ENCODE measurements at places on chromosomes 5 and 9. TPM values are rescaled to one million over a fixed set of nuclear protein-coding genes. Genes with fewer than 3 reads are reported as not detected.

The COL15A1 gene
- total RNA-seq = not detected

The ZNF658 gene
- 9.0 TPM for total RNA-seq

The RANBP3L gene
- total RNA-seq = not detected

The CCDC152 gene
- total RNA-seq = 7.8 TPM

The PHF24 gene
- total RNA-seq = not detected

The ARL14EPL gene
- total RNA-seq = not detected

The CHSY3 gene
- not detected for total RNA-seq

- no peak for DNase-seq
Measured at GRCh38 chr5:28468166-28468565, 1429.8 kb upstream of the CDH9 start.

DNA sequence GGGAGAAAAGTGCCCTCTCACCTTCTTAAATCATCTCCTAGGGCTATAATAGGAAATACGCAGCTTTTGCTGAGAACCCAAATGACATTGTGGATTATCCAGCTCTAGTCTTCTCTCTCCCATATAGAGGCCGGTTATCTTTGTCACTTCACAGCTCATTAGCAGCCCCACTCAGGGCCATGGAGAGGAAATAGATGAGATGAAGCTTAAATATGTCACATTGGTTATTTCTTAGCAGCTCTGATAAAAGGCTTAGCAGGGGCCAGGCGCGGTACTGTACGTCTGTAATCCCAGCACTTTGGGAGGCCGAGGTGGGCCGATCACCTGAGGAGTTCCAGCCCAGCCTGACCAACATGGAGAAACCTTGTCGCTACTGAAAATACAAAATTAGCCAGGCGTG lies 90.0 kb downstream of the GHR start:
- no peak for DNase-seq

- DNase-seq = no peak
Measured at GRCh38 chr5:165504674-165505073, 1999.3 kb downstream of the MAT2B start.

- DNase-seq = no peak
Measured at GRCh38 chr5:168328814-168329213, 37.4 kb downstream of the WWC1 start.

DNA sequence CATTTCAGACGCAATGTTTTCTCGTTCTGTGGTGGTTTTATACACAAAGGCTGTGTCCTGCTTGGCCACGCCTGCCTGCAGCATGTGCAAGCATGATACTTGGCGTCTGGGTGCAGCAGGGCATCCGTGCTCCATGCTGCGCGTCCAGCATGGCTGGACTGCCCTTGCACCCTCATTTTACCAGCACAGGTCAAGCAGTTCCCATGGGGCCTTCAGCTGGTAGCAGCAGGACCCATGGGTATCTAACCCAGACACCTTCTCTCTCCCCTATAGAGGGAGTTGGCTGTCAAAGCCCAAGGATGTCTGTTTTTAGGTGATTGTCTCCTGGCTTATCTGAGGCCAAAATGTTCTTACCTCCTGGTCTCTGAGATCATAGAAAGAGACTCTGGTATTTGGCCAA lies 158.3 kb upstream of the PITX1 start:
- DNase-seq = no peak

- DNase-seq = no peak
Measured at GRCh38 chr9:19699756-19700155, 89.1 kb downstream of the SLC24A2 start.

DNA sequence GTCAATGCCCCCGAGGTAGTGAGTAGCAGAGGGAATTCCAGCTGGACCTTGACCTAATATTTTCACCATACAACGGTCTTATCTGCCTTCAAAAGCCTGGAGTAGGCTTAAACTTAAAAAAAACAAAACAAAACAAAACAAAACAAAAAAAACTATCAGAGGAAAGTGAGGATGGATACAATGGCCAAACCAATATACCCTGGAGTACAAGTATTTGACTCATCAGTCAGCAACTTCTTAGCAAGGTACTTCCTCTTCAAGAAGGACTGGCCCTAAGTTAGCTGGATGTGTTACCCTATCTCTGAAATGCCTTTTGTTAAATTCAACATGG lies 160.6 kb upstream of the GNA14 start:
- no peak for DNase-seq

DNA sequence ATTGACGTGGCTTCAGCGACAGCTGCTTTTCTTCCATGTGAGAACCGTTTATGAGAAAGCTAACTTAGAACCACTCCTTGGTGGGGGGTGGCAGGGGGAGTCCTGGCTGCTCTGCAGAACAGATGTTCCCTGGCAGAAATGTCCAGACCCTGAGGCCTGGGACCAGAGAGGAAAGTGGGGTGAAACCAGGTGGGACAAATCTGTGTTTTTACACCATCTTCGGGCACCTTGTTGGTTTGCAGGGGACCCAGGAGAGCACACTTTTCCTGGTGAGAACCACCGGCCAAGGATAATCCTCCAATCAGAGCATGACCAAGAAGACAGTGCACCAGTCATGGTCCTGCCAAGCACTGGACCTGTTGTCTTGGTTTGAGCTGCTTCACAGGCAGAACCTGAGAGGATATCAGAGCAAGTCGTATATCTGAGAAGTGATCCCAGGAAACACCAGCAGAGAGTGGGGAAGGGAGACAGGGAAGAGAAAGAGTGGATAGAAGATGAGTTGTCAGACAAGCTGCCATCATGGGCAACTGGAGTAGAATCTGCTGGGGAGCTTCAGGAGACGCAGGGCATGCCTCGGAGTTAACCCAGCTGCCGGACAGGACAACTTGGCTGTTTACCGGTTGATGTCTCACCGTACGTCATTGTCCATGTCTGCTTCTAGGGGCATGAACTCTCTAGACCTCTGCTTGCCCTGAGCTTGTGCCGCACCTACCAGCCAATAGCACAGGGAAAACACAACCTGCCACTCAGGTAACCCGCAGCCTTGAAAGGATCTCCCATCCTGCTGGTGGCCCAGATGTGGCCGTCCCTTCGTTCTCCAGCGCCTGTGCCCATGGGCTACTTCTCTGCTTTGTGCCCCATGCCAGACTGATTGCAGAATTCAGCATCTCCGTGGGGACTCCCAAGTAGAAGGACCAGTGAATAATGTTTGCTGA lies 178.4 kb upstream of the MVB12B start:
- DNase-seq = no peak

DNA sequence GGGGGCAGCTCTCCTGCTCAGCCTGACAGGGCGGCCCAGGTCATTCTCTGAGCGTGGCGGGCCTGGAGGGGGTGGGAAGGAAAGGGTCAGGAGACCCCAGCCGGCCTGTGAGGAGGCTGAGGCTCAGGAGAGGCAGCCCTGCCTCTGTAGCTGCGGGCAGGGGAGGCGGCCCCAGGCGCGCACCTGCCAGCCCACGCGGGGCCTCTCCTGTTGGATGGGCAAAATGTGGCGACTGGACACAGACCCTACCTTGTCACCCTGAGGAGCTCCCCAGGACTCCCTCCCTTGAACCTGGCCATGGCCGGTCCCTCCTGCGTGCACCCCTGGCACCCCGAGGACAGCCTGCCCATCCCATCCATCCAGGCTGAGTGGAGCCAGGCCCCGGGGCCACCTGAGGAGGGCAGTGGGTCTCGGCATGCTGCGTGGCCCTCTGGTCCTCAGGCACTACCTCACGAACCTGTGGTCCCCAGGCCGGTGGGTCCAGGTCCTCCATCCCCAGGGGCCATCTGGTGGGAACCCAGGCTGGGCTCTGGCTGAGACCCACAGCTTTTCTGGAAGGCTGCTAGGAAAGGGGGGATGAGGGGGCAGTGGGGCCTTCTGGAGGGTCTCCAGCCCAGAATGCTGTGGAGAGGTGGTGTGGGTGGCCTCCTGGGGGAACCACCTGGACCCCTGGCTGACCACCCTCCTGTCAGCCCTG lies 15.1 kb upstream of the NRARP start:
- no peak for DNase-seq

GRCh38 chr5:24854850-24855249 lies 210.1 kb upstream of the CDH10 start:
- no peak for DNase-seq

- DNase-seq = no peak
Measured at GRCh38 chr5:158819840-158820620, 279.7 kb downstream of the EBF1 start.

DNA sequence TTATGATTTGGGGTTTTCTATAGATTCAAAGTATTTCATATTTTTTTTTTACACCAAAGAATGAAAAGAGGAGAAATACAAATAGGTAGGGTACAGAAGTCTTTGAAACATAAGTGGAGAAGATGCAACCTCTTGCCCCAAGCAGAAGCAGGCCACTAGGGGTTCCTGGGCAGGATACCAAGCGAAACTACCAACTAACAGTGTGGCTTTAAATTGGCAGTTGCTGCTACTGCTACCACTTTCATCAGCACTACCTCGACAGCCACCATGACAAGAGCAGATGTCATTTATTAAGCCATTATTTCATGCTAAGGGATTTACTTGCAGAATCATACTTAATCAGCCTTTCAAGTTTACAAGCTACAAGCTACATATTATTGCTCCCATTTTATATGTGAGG lies 288.1 kb downstream of the NR3C1 start:
- DNase-seq = no peak

DNA sequence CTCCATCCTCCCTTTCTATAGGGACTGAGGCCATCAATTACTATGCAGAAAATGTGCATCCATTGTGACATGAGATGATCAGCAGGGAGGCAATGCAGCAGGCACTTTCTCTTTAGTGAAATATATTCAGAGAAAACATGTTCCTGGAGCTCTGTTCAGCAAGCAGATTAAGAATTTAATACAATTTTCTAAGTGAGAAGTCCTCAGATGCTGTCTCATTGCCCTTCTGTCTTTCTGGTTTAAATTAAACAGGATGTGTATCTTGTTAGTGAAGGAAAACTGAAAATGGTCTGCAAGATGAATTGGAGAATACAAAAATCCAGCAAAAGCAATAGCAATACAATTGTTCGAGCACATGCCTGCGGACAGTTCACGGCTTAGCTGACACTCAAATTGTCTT lies 445.8 kb upstream of the RIOK2 start:
- DNase-seq = no peak

DNA sequence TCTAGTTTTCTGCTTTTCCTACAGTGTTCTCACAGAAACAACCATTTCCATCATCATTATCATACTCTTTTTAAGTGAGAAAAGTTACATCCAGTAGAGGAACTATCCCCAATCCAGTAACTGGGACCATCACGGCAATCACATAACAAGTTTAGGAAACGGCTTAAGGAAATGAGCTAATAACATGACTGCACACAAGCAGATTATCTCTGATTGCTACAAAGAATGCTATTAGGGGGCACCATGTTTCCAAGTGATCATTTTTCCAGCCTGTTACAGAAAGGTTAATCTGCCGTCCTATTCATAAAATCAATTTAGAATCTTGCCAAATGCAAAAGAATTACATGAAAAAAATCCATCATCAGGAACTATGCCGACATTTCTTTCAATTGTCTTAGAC lies 94.6 kb downstream of the EFNA5 start:
- DNase-seq = no peak

GRCh38 chr5:124235576-124235975 lies 510.9 kb downstream of the ZNF608 start:
- DNase-seq = no peak

- no peak for DNase-seq
Measured at GRCh38 chr9:126621061-126621918, 7.6 kb downstream of the LMX1B start.

DNA sequence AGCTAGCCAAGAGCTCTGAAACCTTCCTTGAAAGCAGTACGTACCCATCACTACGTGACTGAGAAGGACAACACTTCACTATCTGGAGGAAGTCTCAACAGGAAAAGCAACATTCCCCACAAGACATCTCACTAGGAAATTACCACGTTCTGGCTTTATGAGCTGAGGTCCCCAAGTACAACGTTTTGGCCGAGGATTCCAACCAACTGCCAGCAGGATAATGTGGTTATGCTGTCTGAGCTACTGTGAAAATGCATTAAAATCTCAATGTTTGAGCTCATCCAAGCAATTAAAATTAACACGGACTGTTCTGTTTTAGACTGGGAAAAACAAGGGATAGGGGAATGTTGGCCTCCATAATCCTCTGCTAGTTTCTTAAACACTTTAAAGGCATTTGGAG lies 16.4 kb downstream of the MED27 start:
- no peak for DNase-seq

GRCh38 chr5:10538789-10539686 lies 24.8 kb upstream of the ANKRD33B start:
- no peak for DNase-seq

DNA sequence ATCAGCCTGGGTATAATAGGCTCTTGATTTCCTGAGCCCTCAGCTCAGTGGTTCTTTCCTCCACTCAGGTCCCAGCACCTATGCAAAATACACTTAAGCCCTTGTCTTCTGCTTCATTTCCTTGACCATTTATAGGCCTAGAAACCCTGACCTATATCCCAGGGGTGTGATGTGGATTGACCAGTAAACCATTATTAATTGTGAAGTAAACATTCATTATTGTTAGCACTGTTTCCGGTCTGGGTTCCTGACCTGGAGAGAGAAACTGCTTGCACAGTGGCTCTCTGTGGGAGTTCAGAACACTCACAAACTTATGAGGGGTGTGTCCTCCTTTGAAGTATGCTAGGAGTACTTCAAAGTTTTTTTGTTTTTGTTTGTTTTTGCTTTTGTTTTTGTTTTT lies 19.6 kb upstream of the TOMM5 start:
- DNase-seq = no peak

Measured in naive thymus-derived CD8-positive, alpha-beta T cell (primary cell).